ENCODE measurements at places on chromosomes 1 and 21.

DNA sequence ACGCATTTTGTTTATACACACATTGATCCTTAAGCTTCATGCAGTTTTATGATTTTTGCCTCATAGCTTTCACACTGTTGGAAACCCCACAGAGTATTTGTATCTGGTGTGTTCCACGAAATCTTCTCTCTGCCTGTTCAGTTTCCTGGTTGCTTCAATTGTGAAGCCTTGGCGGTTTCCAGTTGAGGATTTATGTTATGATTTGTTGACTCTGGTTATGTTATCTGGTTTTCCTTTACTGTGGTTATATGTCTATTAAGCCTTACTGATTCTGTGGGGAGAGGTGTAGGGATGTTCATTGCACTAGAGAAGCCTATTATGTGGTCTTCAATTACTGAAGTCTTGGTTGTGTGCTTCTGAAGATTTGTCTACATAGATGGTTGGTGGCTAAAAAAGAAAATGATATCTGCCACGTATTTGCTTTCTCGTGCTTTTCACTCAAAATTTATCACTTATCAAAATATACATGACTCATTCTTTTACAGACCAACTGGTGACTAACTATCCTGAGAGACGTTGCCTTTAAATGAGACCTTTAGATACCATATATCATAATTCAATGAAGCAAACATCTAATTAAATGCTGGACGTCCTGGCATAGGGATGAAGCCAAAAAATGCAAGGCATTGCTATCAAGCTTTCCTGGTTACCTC lies 488.0 kb upstream of the B3GALT2 start:
- no peak for DNase-seq

GRCh38 chr21:45551316-45551715 lies 9.1 kb upstream of the SLC19A1 start:
- no peak for DNase-seq

GRCh38 chr1:93178418-93178817 lies 1.8 kb downstream of the TMED5 start:
- no peak for DNase-seq

- no peak for DNase-seq
These were observed 46.8 kb upstream of the WASF2 start for GRCh38 chr1:27536767-27537166.

DNA sequence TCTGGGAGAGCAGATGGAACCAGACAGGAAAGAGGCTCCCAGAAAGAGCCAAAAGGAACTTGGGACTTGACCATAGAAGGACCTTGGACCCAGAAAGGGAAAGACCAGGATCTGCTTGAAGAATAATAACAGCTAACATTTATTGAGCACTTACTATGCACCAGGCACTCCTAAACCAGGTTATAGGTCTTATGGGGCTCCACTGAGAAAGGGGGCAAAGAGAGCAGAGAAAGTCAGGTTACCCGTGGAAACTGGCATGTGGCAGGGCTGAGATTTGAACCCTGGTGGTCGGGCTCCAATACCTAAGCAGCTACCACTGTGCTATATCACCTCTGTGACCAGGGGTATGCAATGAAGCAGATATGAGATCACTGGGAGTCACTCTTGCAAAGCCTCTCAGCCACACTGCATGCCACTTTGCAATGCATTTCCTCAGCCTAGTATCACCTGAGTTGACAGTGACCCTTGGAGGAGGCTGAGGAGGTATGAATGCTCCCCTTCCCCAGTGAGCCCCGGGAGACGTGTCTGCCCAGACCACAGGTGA lies 37.8 kb downstream of the HSPG2 start:
- DNase-seq = no peak

DNA sequence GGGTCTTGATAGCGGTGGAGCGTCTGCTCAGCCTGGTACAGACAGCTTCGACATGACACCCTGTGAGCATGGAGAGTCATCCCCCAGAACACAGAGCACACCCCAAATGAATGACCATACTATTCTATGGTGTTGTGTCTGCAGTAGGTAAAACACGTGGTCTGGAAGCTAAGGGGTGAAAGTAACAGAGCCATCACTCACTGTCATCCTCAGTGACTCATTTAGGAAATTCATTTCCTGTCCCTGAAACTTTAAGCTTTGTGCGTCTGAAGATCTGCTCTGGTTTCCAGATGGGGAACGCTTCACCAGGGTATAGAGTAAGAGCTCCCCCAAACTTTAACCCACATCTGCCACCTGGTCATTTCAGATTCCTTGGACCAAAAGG lies 94.8 kb upstream of the DISP3 start:
- no peak for DNase-seq

- no peak for DNase-seq
These were observed 24.6 kb downstream of the DMAP1 start for GRCh38 chr1:44237721-44238457.

DNA sequence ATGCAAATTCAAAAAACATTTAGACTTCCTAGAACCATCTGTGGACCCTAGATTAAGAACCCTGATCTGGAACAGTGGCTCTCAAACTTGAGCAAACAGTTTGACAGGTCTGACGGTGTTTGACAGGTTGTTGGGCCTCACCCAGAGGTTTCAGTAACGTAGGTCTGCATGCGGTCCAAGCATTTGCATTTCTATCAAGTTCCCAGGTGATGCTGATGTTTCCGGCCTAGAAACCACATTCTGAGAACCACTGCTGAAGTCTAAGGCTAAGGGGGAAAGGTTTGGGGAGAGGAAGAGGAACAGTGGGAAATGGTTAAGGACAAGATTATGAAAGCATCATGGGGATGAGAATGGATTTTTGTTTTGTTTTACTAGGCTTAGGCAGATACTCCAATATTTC lies 48.6 kb downstream of the MDM4 start:
- DNase-seq = no peak

- no peak for DNase-seq
These were observed 19.9 kb upstream of the TMEM39B start for GRCh38 chr1:32052887-32053286.

DNA sequence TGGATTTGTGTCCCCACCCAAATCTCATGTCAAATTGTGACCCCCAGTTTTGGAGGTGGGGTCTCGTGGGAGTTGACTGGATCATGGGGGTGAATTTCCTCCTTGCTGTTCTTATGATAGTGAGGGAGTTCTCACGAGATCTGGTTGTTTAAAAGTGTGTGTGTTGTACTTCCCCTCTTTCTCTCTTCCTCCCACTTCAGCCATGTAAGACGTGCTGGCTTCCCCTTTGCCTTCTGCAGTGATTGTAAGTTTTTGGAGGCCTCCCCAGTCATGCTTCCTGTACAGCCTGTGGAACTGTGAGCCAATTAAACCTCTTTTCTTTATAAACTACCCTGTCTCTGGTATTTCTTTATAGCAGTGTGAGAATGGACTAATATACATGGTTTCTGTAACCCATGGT lies 64.6 kb downstream of the RHOU start:
- no peak for DNase-seq

GRCh38 chr21:26977746-26978145 lies 10.9 kb upstream of the ADAMTS5 start:
- no peak for DNase-seq

GRCh38 chr1:200079232-200079940 lies 51.9 kb downstream of the NR5A2 start:
- no peak for DNase-seq

GRCh38 chr21:26281506-26281905 lies 110.9 kb upstream of the APP start:
- no peak for DNase-seq

GRCh38 chr1:44223187-44223610 lies 9.9 kb downstream of the DMAP1 start:
- no peak for DNase-seq

DNA sequence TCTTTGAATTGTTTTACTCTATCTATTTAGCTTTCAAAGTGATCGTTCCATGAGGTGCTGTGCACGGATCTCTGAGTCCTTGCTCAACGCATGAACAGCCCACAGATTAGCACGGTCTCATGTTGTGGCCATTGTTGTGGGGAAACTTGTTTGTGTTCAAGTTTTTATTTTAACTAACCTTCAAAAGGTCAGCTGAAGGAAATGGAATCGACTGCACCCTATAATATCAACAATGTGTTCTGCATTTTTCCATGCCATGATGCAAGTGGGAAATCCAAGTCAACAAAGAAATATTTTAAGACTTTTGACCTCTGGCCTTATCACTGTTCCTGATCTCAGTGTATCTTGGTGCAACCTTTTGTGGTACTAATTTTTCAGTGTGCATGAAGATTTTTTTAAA lies 6.1 kb downstream of the SH2D1B start:
- DNase-seq = no peak

- peak; percentile 64 for DNase-seq
These were observed 40.0 kb upstream of the MAGOH start for GRCh38 chr1:53278298-53278725.

DNA sequence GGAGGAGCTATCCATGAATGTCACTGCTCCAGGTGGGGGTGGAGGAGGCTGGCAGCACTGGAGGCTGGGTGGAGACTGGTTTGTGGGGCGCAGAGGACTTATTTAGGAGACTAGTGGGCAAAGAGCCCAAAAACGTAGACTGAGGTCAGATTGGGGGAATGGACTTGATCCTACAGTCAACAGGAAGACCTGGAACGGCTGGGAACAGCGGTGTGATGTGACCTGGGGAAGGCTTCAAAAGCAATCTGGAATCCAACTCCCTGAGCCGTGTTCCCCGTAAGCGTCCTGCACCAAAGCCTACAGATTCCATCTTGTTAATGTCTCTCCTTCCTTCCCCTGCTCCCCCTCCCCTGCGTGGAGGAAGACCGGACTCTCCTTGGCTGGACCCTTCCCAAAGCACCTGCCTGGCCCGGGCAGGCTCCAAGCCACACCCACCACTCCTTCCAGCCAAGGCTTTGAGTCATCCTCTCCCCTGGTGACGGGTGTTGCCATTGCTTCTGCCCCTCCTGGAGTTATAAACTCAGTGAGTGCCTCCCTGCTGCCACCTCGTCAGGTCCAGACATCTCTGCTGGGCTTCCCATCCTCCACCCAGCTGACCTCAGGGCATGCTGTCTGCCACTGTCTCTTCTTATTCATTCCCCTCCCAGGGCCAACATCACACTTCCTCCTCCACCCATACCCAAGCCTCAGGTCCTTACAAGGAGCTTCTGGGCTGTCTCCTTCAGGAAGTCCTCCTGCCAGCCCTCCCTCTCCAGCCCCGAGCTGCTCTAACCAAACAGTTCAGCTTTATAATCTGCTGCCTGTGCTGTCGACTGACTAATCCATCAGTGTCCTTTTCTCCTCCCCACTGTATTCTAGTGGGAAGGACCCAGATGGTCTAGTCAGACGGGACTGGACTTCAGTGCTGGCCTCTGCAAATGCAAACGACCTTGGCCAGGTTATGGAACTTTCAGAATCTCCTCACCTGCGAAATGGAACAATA lies 1.6 kb upstream of the CLSTN1 start:
- DNase-seq = no peak

- DNase-seq = no peak
These were observed 98.0 kb downstream of the ETS2 start for GRCh38 chr21:38903690-38904139.

GRCh38 chr21:28633839-28634555 lies 358.7 kb downstream of the LTN1 start:
- no peak for DNase-seq

GRCh38 chr1:248821641-248822040 lies 4.1 kb downstream of the SH3BP5L start:
- DNase-seq = no peak

- DNase-seq = no peak
These were observed 12.8 kb upstream of the TRIM63 start for GRCh38 chr1:26079960-26080814.

GRCh38 chr1:62800281-62800680 lies 16.3 kb downstream of the ATG4C start:
- no peak for DNase-seq

- no peak for DNase-seq
These were observed 49.0 kb downstream of the SIM2 start for GRCh38 chr21:36747815-36748383.

DNA sequence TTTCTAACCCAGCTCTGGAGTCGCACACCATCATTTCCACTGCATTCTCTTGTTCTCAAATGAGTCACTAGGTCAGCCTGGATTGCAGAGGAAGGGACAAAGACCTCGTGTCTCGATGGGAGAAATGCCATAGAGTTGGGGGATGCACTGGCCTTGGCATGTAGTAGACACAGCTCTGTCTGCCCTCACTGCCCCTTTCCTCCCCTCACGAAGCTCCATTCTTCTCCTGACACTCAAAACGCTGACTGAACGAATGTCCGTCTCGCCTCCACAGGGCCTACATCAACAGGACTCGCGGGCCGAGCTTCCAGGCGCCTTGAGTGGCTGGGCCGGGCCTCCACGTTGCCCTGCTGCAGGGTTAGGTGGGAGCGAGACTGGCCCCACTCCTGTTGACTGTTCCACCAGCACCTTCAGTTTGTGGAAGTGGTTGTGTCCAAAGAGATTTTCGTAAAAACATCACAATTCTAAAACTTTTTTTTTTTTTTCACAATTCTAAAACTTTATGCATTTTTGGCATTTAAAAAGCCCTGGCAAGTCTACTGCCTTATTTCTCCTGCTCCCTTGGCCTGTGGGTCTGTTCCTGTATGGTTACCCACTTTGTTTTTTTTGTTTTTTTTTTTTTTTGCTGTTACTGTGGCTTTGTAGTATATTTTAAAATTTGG lies 18.8 kb downstream of the PKNOX1 start:
- DNase-seq = no peak

- no peak for DNase-seq
These were observed 396.8 kb upstream of the PRMT6 start for GRCh38 chr1:106659490-106660244.

- no peak for DNase-seq
These were observed 2.7 kb upstream of the RAD54L start for GRCh38 chr1:46244656-46245371.

DNA sequence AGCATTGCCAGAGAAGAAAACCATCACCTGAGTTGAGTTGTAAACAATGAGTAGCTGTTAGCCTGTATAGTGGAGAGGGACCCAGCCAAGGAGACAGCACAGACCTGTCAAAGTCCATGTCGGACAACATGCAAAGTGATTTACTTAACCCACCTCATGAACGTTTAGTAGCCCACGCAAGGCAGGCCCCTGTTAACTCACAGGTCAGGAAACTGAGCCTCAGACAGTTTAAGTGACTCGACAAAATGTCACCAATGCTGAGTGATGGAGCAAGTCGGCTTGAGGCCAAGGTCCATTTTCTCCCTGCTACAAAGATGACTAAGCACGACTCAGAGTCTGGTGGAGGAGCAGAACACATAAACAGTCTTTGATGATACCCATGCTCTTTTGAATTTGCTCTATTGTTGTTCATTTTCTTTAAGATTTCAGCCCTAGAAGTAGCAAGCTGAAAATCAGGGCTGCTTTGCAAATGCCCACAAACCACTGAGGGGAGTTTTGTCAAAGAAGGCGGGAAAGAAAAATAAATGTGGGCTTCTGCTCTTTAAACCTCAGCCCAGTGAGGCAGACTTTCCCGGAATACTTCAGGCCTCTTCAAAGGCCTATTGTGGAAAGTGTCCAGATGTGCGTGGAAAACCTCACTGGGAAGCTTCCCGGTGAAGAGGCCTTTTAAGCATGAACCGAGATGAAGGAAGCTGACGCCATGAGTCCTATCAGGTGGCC lies 83.8 kb upstream of the HOOK1 start:
- no peak for DNase-seq
